ENCODE measurements at places on chromosomes 6 and 20.

- no peak for DNase-seq
These were observed 839 bp upstream of the HRH3 start for GRCh38 chr20:62220666-62221568.

- DNase-seq, result no peak
These were observed 214.6 kb downstream of the GMDS start for GRCh38 chr6:2030682-2031244.

DNA sequence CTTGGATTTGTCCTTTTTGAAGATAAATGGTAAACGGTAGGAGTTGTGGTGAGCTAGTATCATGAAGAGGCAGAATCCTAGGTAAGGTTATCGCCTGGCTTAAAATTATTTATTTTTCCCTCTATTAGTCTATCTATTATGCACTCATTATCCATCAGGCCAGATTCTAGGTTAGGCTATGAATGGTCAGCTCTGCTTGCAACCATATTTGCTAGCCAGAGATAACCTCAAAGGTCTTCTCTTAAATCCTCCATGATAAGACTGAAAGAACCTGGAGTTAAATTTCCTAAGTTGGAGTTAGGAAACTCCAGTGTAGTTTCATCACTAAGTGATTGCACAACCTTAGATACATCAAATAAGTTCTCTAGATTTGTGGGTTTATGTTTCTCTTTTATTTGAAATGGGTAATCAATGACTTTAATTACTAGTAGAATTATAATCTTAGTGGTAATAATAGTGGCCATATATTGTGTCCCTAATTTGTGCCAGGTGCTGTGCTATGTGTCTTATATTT is 302.1 kb upstream of the RUNX2 start:
- peak; percentile 69 for DNase-seq

GRCh38 chr20:19992996-19993908 is 23.9 kb upstream of the NAA20 start:
- peak; percentile 78 for DNase-seq
